ENCODE measurements at places on chromosomes 2 and 18.

DNA sequence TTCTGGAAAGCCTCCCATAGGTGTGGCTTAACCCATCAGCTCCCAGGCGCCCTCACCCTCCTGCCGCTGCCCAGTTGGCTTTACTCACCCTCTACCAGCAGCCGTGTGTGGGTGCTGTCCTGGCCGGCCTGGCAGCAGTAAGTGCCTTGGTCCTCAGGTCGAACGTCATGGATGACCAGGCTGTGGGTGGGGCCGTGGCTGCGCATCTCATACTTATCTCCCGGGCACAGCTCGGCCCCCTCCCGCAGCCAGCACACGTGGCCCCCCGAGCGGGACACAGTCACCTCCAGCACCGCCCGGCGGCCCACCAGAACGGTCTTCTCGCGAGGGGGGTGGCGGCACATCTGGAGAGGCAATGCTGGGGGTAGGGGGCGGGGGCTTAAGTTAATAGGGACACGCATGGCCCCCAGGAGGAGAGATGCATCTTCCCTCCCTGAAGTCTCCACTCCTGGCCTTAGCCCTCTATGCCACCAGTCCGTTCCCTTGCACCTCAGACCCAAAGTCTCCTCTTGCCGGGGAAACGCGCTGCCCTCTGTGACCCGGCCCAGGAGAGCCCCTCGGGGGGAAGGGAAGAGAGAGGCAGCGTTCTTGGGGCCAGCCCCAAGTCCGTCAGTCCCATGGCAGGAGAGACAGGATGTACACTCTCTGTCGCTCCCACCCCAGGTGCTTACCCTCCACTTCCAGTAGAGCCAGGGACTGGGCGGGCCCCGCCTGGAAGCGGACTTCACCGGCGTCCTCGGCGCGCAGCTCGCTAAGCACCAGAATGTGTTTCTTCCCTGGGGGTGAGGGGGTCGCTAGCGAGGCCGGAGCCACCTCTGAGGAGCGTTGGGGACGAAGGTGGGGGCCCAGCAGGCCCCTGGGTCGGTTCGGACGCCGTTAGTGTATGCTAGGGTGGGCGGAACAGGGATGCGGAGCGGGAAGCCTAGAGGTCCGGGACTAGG, 7.9 kb downstream of the TMEM198 start:
- no peak for DNase-seq

GRCh38 chr2:41990688-41991087, 57.1 kb upstream of the PKDCC start:
- DNase-seq, result no peak

GRCh38 chr2:14941151-14941631, 308.7 kb downstream of the LRATD1 start:
- no peak for DNase-seq

DNA sequence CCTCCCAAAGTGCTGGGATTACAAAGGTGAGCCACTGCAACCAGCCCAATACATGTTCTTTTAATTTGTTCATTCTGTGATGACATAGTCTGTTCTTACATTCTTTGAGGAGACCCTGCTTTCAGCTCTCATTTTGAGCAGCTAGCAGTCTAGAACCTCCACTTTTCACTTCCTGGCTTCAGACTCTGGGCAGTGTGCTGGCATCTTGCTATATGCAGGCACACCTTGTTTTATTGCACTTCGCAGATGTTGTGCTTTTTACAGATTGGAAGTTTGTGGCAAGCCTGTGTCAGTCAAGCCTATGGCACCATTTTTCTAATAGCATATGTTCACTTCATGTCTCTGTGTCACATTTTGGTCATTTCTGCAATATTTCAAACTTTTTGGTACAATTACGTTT, 72.4 kb downstream of the PRKCE start:
- no peak for DNase-seq

DNA sequence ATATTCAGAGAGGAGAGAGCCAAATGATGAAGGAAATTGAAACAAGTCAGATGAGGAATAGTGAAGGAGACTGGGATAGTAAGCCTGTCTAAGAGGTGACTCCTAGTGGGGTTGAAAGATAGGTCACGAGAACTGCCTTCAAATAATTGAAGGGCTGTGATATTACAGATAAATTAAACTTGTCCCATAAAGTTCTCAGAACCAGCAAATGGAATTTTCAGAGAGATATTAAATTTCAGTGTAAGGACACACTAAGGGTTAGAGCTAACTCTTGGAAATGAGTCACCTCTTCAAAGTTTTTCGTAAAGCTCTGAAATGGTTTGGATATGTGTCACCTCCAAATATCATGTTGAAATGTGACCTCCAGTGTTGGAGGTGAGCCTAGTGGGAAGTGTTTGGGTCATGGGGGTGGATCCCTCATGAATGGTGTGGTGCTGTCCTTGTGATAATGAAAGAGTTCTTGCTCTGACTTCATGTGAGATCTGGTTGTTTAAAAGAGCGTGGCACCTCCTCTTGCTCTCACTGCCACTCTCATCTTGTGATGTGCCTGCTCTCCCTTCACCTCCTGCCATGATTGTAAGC, 87.3 kb downstream of the BABAM2 start:
- no peak for DNase-seq

GRCh38 chr2:38405917-38406596, 29.0 kb upstream of the ATL2 start:
- DNase-seq, result no peak

DNA sequence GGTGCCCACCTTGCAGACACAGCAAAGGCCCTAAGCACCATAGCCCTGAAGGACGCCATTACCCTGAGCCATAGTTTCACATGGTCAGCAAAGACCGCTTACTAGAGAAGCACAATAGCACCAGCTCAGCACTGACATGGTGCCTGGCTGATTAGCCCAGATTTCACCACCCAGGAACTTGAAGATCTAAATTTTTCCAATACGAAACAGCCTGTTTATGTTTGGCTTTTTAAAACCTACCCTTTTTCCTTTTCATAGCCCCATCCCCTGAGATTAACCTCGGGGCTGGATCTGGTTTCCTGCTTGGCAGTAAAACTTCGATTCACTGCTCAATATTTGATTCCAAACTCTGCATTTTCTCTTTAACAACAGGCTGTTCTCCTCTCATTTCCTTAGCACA, 158.5 kb upstream of the PID1 start:
- DNase-seq, result no peak

DNA sequence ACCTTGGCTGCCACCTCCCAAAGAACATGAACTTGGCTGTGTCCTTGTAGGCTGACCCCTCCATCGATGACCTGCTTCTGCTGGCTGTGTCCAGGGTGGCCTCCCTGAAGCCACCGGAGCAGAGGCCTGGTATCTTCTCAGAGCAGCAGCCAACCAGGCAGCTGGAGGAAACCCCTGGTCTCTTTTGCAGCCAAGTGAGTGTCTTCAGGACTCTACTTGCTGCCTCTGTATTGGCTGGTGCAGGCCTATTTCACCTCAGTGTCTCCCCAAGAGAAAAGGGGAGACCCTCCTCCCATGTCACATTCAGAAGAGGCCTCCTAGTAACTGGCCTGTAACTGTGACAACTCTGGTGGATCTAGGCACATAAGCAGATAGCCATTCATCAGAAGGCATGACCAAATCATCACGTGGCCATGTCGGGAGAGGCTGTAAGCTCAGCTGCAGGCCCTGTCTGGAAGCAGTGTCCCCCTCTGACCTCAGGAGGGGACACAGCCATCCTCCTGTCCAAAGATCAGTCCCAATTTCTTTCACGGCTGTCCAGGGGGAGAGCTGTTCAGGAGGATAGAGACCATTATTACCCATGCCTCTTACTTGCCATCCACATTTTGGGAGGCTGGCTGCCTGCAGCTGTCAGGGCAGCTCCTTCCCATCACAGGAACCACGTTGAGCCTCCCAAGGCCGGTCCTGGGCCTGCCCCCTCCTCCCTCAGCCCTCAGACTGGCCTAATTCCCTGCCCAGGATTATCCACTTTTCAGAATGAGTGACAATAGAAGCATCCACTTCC, 20.9 kb upstream of the ROCK2 start:
- no peak for DNase-seq

DNA sequence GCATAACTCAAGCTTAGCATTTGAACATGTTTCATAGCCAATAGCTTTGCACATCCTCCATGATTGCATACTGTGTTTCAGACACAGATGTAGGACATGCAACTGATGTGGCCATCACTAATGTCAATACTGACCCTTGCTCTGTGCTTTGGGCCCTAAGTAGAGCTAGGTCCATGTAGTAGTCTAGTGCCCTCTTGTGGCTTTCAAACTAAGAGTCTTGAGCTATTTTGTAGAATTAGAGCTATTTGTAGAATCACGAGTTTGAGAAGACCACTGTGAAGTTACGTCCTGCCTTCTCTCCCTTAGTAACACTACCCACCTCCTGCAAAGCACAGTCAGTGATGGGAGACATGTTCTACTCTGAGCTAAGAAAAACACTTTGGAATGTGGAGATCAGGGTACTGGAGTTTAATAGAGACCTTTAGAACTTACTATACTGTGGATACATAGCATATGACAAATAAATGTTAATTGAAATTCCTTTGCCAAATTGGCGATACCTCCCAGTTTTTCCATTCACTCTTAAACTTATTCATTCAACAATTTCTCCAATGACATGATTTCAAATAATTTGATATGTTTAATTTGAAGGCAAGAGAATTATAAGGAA, 306.5 kb upstream of the TNP1 start:
- DNase-seq, result no peak

DNA sequence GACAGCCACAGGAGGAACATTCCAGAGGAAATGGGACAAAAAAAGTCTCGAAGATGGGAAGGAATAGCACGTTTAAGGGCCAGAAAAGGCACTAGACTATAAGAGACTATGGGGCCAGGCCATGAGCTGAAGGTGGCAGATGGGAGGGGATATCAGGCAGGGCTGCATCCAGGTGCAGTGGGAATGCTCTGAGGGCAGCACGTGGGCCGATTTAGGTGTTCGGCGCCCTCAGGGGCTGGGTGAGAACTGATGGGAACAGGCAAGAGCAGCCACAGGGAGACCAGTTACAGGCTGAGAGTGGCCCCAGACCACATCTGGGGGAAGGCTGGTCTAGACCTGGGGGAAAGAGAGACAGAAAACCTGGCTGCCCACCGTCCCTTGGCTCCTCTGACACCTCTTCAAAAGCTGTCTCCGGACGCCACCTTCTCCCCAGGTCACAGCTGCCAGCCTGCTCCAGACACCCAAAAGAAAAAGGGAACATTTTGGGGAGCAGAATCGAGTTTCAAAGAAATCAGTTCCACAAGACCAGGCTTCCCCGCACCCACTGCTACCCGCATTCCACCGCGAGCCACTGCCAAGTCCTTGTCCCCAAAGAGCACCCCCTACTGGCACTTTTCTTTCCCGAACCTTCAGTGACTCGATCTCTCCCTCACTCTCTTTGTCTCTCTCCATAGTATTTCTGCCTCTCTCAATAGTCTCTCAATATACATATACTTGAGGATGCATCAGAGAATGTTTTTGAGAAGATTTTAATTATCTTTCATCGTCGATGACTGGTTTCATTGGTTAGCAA, 190.1 kb upstream of the AGAP1 start:
- no peak for DNase-seq

DNA sequence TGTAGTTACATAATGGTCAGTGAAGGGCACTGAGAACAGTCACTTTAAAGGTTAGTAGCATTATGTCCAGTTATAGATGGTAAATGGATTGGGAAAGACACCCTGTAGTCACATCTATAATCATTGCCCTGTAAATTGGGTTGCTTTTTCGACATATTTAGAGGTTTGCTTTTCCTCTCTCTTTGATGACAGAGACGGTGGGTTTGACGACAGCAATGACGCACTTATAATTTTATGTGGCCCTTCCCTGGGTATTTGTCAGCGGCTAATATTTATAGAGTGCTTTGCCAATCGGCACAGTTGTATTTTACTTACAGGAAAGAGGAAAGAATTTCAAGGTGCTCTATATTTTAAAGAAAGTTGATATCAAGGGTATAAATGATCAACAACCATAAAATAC, 2.8 kb downstream of the CPS1 start:
- no peak for DNase-seq

DNA sequence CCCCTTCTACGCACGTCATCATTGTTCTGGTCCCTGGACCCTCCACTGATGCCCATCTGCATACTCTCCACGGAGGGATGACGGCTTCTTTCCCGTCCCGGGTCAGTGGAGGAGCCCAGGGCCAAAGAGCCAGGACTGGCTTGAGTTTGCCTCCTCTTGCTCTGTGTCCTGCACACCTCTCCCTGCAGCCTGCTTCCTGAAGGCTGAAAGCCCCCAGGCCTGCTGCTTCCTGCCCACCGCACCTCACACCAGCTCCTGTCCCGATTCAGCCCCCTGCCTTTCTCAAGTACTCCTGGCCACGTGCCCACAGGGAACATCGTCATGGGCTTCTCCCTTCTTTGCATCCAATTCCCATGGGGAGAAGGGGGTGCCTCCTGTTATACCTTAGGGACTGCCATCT, 7.1 kb downstream of the ADCY3 start:
- DNase-seq, result no peak

DNA sequence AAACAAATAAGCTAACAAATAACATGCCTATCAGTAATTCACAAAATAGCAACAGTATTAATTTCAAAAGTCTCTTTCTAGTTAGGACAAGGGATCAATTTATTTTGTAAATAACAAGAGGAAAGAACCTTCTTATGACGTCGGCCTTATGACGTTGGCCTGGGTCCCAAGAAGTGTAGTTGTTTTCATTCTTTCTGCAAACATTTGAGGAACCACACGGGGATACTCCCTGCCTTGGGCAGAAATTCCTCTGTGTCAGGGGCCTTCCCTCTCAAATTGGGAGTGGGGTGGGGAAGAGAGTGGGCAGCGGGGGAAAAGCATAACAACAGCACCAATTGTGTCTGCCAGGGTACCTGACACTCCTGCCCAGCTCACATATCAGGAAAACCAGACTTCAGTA, 1.3 kb downstream of the CCDC68 start:
- no peak for DNase-seq

DNA sequence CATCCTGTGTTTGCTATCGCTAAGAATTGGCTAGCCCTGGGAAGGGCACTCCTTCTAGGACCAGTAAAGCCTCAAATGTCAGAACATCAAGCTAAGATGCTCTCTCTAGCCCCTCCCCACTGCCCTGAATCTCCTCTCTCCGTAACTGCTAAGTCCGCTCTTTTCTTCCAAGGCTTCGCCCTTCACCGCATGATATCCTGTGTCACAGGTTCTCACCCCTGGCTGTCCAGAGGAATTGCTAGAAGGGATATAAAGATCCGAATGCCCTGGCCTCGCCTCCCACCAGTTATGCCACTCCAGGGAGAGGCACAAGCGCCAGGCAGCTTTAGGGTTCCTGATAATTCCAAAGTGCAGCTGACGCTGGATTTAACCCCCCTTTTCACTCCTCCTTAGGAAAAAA, 17.1 kb upstream of the GPR45 start:
- DNase-seq, result no peak

GRCh38 chr2:88844960-88845359, 153.5 kb downstream of the RPIA start:
- DNase-seq, result no peak

GRCh38 chr2:174023591-174024523, 58.7 kb upstream of the SP3 start:
- DNase-seq, result peak; percentile 70

GRCh38 chr2:198702796-198703195, 754.9 kb downstream of the SATB2 start:
- DNase-seq, result no peak

- DNase-seq, result no peak
Observed at GRCh38 chr2:167186465-167186864, 298.2 kb downstream of the XIRP2 start.

GRCh38 chr2:153871231-153872221, at the start of gene GALNT13:
Gene GALNT13 (plus strand): TSS chr2:153871922.
- DNase-seq, result no peak

- peak; percentile 3 for DNase-seq
Observed at GRCh38 chr2:119255760-119256581, 32.3 kb downstream of the STEAP3 start.

GRCh38 chr18:42564761-42565160, 550.7 kb downstream of the RIT2 start:
- DNase-seq, result no peak

GRCh38 chr2:181304011-181304844, 153.0 kb upstream of the ITGA4 start:
- DNase-seq, result no peak
